Thyroid gland (tissue), 4 donors: ENCODE measurements at places on chromosomes 1 and 21.
A peak's percentile ranks its signal among the peaks of the same experiment; 100 is the strongest.

DNA sequence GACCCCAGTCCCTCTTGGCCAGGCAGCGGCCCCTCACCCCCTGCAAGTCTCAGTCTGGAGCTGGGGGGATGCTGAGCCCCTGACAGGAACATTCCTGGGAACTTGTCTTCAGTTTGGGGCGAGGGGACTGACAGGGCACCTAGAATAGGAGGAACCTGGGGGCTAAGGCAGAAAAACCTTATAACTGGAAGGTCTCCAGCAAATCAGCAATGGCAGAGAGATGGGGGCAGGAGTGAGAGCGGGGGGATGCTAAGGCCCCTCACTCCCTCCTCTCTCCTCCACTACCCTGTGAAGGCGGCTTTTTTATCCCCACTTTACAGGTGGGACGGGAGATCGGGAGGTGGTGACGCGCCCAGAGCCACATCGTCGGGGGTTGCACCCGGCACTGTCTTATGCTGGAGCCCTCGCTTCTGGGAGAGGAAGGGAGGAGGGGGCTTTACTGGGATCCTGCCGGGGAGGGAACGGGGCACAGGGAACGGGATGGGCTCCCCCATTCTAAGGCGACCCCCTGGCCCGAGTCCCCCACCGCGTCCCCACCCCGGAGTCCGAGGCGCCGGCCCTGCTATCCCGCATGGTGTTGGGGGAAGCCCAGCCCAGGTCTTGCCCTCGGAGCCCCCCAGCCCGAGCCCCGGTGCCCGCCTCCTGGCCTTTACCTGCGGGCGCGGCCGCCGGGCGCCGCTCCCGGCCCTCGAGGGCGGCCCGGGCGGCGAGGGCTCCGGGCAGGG lies 456 bp downstream of the COL8A2 start:
- peaks cover 5% of the 10 kb centered on the region for H3K4me1 ChIP-seq
- DNase-seq, result no peak
- no peaks in the 10 kb centered on the region for H3K27me3 ChIP-seq
- no peaks in the 10 kb centered on the region for H3K36me3 ChIP-seq
- no peak overlapping the region for H3K27ac ChIP-seq

- H3K27ac ChIP-seq, result no peak overlapping the region
- no peaks in the 10 kb centered on the region for H3K27me3 ChIP-seq
- no peaks in the 10 kb centered on the region for H3K4me1 ChIP-seq
- H3K36me3 ChIP-seq, result no peaks in the 10 kb centered on the region
- no peak for DNase-seq
- H3K4me3 ChIP-seq, result no peak overlapping the region
These were observed 6.6 kb downstream of the CFAP141 start for GRCh38 chr1:154199563-154199879.

- H3K27me3 ChIP-seq, result peaks cover 11% of the 10 kb centered on the region
- no peaks in the 10 kb centered on the region for H3K36me3 ChIP-seq
- H3K27ac ChIP-seq, result no peak within 1 kb of the TSS
- DNase-seq, result peak; percentile 32
- H3K4me1 ChIP-seq, result peaks cover 16% of the 10 kb centered on the region
These were observed at the start of gene GJB3 for GRCh38 chr1:34781071-34781843. TSS of gene GJB3 (plus strand) at chr1:34781214. CDS start at chr1:34784763, 3,549 bp downstream.

- H3K4me1 ChIP-seq, result peaks cover 25% of the 10 kb centered on the region
- no peak for DNase-seq
- peak overlapping the region; percentile 69 for H3K27ac ChIP-seq
- no peak overlapping the region for H3K4me3 ChIP-seq
- H3K36me3 ChIP-seq, result no peaks in the 10 kb centered on the region
- H3K27me3 ChIP-seq, result no peaks in the 10 kb centered on the region
These were observed 11.9 kb downstream of the STX6 start for GRCh38 chr1:181010789-181011188.

GRCh38 chr1:63898428-63899196 lies 124.8 kb downstream of the ROR1 start:
- no peaks in the 10 kb centered on the region for H3K4me1 ChIP-seq
- H3K4me3 ChIP-seq, result no peak overlapping the region
- no peak overlapping the region for H3K27ac ChIP-seq
- no peaks in the 10 kb centered on the region for H3K36me3 ChIP-seq
- H3K27me3 ChIP-seq, result no peaks in the 10 kb centered on the region
- DNase-seq, result no peak

GRCh38 chr1:193569096-193569982 lies 382.9 kb upstream of the B3GALT2 start:
- H3K4me1 ChIP-seq, result no peaks in the 10 kb centered on the region
- no peaks in the 10 kb centered on the region for H3K36me3 ChIP-seq
- H3K27ac ChIP-seq, result no peak overlapping the region
- H3K4me3 ChIP-seq, result no peak overlapping the region
- DNase-seq, result no peak

DNA sequence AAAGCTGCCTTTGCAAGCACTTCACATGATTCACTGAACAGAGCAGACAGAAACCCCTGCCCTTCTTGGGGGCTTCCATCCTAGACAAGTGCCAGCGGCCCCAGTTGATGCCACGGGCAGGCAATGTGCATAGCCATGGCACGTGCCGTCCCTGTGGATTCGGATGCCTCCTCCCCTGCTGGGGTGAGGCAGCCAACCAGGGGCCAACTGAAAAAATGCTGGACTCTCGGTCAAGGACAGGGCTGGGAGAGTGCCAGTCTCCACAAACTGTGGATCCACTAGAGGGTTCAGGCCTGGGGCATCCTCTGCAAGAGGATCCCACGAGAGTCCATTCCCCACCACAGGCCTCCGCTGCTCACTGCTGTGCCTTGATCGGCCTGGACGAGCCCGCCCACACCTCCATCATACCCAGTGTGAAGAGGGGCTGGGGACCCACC lies 3.8 kb downstream of the JMJD4 start:
- no peak overlapping the region for H3K27ac ChIP-seq
- no peak for DNase-seq
- H3K36me3 ChIP-seq, result peaks cover 6% of the 10 kb centered on the region
- peaks cover 31% of the 10 kb centered on the region for H3K4me1 ChIP-seq

GRCh38 chr1:220135755-220136154 lies 41.8 kb downstream of the IARS2 start:
- H3K4me3 ChIP-seq, result no peak overlapping the region
- H3K27ac ChIP-seq, result no peak overlapping the region
- no peaks in the 10 kb centered on the region for H3K4me1 ChIP-seq
- H3K36me3 ChIP-seq, result peaks cover 26% of the 10 kb centered on the region
- H3K27me3 ChIP-seq, result no peaks in the 10 kb centered on the region

DNA sequence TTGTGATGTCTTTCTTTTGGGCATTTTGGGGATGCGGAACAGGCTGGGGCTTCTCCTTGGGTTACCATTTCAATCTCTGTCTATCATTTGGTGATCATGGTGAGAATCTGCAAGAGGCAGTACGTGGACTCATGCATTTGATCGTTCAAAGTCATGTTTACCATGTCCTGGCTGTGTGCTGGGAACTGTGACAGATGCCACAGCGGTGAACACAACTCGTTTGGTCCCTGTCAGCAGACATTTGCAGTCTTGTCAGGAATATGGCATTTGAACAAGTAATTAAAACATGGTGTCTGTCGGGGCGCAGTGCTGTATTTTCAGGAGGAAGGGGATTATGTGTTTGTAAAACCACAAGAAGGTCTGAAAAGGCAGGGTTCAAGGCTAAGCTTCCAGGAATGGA lies 103.3 kb upstream of the IGSF21 start:
- H3K4me1 ChIP-seq, result no peaks in the 10 kb centered on the region
- no peaks in the 10 kb centered on the region for H3K36me3 ChIP-seq
- no peaks in the 10 kb centered on the region for H3K27me3 ChIP-seq
- H3K4me3 ChIP-seq, result no peak overlapping the region
- DNase-seq, result no peak

- no peak overlapping the region for H3K4me3 ChIP-seq
- H3K27me3 ChIP-seq, result no peaks in the 10 kb centered on the region
These were observed 10.3 kb downstream of the DONSON start for GRCh38 chr21:33578214-33578613.

- peaks cover 12% of the 10 kb centered on the region for H3K4me1 ChIP-seq
- no peak overlapping the region for H3K4me3 ChIP-seq
- DNase-seq, result peak; percentile 76
- peak overlapping the region; percentile 50 for H3K27ac ChIP-seq
- H3K36me3 ChIP-seq, result no peaks in the 10 kb centered on the region
These were observed 25.1 kb upstream of the PHGDH start for GRCh38 chr1:119686661-119687060.

DNA sequence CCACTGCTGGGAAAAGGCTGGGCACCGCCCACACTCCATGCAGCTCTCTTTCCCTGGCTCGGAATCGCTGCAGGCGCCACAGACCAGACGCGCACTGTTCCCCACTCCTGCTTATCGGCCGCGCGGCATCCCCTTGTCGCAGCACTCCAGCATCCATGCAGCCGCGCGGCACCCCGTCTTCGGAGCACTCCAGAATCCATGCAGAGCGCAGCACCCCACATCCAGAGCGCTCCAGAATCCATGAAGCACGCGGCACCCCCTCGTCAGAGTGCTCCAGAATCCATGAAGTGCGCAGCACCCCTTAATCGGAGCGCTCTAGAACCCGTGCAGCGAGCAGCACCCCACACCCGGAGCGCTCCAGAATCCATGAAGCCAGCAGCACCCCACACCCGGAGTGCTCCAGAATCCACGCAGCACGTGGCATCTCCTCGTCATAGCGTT lies 9.5 kb downstream of the TFF3 start:
- H3K27ac ChIP-seq, result no peak overlapping the region
- H3K36me3 ChIP-seq, result no peaks in the 10 kb centered on the region
- H3K4me1 ChIP-seq, result peaks cover 20% of the 10 kb centered on the region
- no peaks in the 10 kb centered on the region for H3K27me3 ChIP-seq
- no peak for DNase-seq
- H3K4me3 ChIP-seq, result no peak overlapping the region

- no peaks in the 10 kb centered on the region for H3K27me3 ChIP-seq
- DNase-seq, result no peak
- no peaks in the 10 kb centered on the region for H3K36me3 ChIP-seq
- no peak overlapping the region for H3K4me3 ChIP-seq
- H3K4me1 ChIP-seq, result no peaks in the 10 kb centered on the region
These were observed 47.9 kb downstream of the NCAM2 start for GRCh38 chr21:21046063-21046462.

- peak; percentile 58 for DNase-seq
- H3K4me3 ChIP-seq, result no peak overlapping the region
- no peaks in the 10 kb centered on the region for H3K27me3 ChIP-seq
These were observed 482.4 kb downstream of the NPHP4 start for GRCh38 chr1:5509664-5510452.

DNA sequence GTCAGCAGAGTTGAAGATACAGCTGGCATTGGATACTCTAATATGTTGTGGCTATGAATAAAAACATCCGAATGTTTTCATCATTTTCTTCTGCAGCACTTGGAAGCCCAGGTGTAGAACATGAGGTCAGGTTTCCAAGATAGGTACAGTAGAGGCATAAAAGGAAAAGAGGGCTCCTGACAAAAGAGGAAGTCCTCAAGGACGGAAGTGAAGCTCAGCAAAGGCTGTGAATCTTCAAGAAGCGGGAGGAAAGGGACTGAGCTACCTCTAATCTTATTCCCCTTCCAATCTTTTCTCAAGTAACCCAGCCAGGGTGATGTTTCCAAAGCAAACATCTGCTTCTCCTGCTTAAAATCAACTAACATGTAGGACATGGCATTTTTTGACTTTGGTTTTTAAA lies 4.4 kb upstream of the PIK3C2B start:
- H3K36me3 ChIP-seq, result no peaks in the 10 kb centered on the region
- peaks cover 10% of the 10 kb centered on the region for H3K4me1 ChIP-seq
- no peak overlapping the region for H3K27ac ChIP-seq
- no peaks in the 10 kb centered on the region for H3K27me3 ChIP-seq
- no peak for DNase-seq

DNA sequence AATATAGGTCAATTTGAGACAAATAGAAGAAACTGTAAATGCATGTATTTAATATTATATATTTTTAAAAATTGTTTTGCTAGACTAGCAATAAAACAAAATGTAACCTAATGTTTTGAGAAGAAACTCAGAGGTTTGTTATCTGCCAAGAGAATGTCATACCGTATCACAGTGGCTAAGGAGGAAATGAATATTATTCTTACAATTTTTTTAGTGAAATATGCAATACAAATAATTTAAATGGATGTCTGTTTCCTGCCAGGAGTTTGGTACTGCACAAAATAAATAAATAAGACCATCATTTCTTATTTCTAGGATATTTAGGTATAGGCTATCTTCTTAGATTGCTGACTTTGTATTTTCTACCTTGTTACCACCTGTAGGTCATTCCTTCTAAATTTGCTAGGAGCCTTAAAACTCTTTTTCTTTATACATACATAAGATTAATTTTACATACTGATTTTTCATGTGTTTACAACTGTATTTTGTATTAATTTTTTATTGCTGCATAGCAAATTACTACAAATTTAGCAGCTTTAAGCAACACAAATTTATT lies 113.6 kb downstream of the NEK7 start:
- no peak for DNase-seq
- no peak overlapping the region for H3K4me3 ChIP-seq
- H3K27me3 ChIP-seq, result no peaks in the 10 kb centered on the region
- no peak overlapping the region for H3K27ac ChIP-seq
- H3K4me1 ChIP-seq, result no peaks in the 10 kb centered on the region

DNA sequence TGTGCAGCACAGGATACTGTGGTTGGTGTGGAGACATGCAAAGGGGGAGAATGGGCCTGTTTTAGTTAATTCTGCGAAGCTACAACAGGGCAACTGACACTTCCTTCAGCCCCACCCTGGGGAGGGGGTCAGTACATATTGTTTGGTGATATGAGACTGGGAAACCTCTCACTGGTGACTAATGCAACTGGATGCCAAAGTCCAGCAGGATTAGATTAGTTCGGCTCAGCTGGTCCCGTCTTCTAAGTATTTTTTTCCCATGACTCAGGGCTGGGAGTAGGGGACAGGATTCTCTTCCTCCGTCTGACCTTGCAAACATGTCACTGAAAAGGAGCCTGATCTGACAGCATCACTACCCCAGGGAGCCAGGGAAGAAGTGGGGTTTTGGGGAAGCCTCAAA lies 43.0 kb downstream of the PLXNA2 start:
- peaks cover 56% of the 10 kb centered on the region for H3K4me1 ChIP-seq
- no peaks in the 10 kb centered on the region for H3K27me3 ChIP-seq
- no peak overlapping the region for H3K27ac ChIP-seq
- no peaks in the 10 kb centered on the region for H3K36me3 ChIP-seq
- DNase-seq, result no peak
- H3K4me3 ChIP-seq, result no peak overlapping the region

DNA sequence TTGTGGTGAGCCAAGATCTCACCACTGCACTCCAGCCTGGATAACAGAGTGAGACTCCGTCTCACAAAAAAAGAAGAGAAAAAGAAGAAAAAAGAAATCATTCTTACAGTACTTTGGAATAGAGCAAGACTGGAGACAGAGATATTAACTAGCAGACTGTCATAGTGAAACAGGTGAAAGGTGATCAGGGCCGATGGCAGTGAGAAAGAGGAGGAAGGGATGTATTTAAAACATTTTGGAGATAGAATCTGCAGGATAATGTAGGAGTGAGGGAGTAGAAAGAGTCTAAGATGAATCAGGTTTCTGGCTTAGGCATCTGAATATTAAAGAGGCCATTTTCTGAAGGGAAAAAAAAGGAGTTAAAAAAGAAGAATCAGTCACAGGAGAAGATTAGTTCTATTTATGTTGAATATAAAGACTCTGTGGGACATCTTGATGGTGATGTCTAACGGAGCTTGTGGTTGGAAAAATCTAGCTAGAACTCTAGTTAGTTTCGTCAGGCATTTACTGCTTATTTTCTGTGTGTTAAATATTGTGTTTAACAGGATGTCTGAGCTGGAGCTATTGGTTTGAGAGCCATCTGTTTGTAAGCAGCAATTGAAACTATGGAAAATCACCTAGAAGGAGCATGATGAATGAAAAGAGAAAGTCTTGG lies 28.4 kb downstream of the BCL9 start:
- DNase-seq, result no peak
- H3K4me3 ChIP-seq, result no peak overlapping the region
- H3K4me1 ChIP-seq, result no peaks in the 10 kb centered on the region
- H3K27ac ChIP-seq, result no peak overlapping the region
- no peaks in the 10 kb centered on the region for H3K36me3 ChIP-seq
- no peaks in the 10 kb centered on the region for H3K27me3 ChIP-seq
